ENCODE measurements at places on chromosomes 13 and 19.

DNA sequence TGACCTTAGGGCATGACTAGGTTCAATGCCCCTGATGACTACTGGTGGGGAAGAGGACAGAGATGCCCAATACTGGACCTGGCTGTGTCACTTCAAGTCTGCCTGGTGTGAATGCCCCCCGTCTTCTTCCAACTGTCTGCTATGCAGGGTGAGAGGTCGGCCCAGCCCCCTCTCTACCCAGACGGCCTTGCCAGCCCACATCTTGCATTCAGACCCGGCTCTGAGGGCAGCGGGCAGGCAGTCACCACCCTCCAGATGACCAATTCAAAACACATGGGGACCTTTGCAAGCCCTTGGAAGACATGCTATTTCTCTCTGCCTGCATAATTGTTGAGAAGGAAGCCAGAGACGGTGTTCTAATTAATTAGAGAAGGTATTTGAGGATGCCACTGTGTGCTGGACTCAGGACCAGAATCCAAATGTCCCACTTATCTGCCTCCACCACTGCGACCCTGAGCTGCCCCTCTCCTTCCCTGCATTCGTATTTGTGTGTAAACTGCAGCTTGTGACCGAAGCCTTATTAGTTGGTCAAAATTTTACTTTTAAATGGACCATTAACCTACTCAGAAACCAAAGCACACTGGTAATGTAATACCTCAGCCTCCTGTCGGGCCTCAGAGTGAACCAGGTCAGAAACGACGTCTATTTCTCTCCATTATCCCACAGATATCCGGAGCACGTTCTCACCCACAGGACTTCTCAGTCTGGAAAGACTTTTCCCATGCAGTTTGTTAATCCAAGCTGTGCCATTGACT lies 407.0 kb downstream of the ZNF536 start:
- no peak overlapping the region for H3K4me3 ChIP-seq
- H3K27me3 ChIP-seq, result no peaks in the 10 kb centered on the region
- H3K27ac ChIP-seq, result no peak overlapping the region
- no peak for DNase-seq
- no peaks in the 10 kb centered on the region for H3K36me3 ChIP-seq

DNA sequence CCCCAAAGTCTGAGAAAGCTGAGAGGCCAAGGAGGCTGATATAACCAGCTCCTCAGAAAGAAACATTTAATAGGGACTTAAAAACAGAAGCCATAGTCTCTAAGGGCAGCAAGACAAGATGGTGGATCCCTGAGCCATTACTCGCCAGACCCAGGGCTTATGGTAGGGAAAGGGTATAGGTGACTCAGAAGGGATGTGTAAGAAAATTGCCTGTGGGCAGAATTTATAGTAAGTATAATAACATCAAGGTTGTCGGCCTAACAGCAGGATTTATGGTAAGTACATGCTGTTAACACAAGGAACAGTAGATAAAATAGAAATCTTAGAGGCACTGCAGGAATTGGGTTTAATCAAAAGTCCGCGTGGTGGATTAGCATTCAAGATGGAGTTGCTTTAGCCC lies 14.7 kb downstream of the KBTBD6 start:
- no peak for DNase-seq
- H3K27ac ChIP-seq, result no peak overlapping the region
- H3K4me3 ChIP-seq, result no peak overlapping the region
- H3K27me3 ChIP-seq, result no peaks in the 10 kb centered on the region

- H3K4me3 ChIP-seq, result peak overlapping the region; percentile 54
- H3K36me3 ChIP-seq, result no peaks in the 10 kb centered on the region
- peak; percentile 58 for DNase-seq
Observed at GRCh38 chr19:679418-680286, 3.5 kb downstream of the FSTL3 start.

DNA sequence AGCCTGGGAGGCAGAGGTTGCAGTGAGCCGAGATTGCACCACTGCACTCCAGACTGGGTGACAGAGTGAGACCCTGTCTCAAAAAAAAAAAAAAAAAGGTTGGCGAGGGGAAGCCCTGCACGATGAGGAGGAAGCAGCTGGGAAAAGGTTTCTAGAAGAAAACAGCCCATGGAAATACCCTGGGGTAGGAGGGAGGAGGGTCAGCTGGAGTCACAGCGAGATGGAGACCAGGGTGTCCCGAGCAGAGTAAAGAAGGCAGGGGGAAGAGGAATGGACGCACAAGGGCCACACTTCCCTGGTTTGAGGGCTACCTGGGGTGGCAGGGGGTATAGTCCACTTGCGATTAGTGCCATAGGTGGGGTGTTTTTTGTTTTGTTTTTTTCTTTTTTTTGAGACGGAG lies 6.4 kb downstream of the KANK3 start:
- no peak for DNase-seq
- H3K27ac ChIP-seq, result no peak overlapping the region

DNA sequence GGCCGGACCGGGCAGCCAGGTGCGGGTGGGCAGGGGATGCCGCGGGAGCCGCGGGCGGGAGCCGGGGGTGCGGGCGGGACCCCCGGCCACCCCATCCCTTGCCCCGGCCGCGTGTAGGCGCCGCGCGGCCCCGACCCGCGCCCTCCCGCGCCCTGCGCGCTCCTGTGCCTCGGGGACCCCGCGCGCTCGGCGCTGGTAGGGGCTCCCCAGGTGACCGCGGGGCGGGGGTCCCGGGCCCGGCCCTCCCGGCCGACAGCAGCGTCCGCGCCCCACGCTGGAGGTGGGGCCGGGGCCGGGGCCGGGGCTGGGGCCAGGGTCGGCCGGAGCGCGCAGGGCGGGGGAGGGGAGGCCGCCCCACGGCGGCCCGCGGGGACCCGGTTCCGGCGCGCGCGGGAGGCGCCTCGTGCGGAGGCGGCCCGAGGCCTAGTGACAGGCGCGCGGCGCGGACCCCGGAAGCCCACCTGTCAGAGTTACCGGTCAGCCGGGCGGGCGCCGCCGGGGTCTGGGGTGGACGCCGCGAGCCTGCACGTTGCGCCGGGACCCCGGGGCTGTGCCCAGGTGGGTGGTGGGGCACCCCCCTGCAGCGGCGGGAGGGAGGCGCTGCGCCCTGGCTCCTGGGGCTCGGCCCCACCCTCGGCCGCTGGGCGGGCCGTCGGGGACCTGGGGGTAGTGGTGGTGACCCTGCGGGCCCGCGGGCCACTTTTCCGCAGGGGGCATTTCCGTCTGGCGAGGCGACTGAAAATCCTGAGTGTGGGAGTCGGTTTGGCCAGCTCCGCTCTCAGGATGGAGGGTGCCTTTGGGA lies 518 bp downstream of the TFDP1 start:
- H3K27me3 ChIP-seq, result no peaks in the 10 kb centered on the region
- DNase-seq, result peak; percentile 58
- H3K4me1 ChIP-seq, result peaks cover 38% of the 10 kb centered on the region
- peaks cover 39% of the 10 kb centered on the region for H3K36me3 ChIP-seq
- peak overlapping the region; percentile 86 for H3K27ac ChIP-seq

- peaks cover 5% of the 10 kb centered on the region for H3K27me3 ChIP-seq
- no peaks in the 10 kb centered on the region for H3K36me3 ChIP-seq
- H3K4me3 ChIP-seq, result no peak overlapping the region
- no peak overlapping the region for H3K27ac ChIP-seq
- no peak for DNase-seq
- no peaks in the 10 kb centered on the region for H3K4me1 ChIP-seq
Observed at GRCh38 chr13:50650592-50651504, 192.6 kb downstream of the DLEU7 start.
